ENCODE measurements at places on chromosomes 4 and X.

DNA sequence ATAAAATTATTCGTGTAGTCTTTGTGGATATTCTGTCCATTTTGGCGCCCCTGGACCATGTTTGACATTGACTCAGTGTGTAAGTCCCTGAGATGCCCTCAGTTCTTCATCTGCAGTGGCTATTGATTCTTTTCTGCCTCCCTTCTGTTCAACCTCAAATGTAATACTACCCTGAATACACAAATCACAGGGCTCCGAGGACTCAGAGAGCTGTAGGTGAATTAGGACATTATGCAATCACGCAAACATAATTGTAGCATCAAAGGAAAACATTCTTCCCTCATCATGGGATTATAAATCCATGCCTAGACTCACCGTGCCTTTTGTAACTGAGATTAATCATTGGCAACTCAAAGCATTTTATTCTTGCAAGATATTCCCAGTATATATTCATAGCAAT is 161.4 kb upstream of the PACRGL start:
- no peak for DNase-seq

- DNase-seq = no peak
Measured at GRCh38 chrX:118286066-118286762, 59.7 kb upstream of the WDR44 start.

DNA sequence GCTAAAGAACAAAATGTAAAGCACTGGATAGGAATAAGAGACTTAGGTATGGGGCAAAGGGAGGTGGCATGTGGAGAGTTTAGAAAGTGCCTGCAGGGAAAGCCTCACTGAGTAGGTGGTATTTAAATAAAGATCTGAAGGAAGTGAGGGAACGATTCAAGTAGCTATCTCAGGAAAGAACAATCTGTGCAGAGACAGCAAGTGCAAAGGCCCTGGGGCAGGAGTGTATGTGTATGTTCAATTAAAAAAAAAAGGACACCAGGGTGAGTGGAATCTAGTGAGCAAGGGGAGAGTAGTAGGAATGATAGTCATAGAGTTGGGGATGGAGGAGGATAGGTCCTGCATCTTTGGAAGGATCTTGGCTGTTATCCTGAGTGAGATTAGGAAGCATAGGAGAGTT is 779.9 kb upstream of the FTHL17 start:
- DNase-seq = no peak

GRCh38 chr4:94564252-94564651 is 112.5 kb downstream of the PDLIM5 start:
- no peak for DNase-seq

GRCh38 chr4:67234296-67234695 is 311.0 kb downstream of the CENPC start:
- DNase-seq = no peak

GRCh38 chr4:165404080-165404479 is 25.3 kb downstream of the CPE start:
- DNase-seq = no peak

- no peak for DNase-seq
Measured at GRCh38 chr4:24657768-24658617, 73.6 kb upstream of the DHX15 start.

DNA sequence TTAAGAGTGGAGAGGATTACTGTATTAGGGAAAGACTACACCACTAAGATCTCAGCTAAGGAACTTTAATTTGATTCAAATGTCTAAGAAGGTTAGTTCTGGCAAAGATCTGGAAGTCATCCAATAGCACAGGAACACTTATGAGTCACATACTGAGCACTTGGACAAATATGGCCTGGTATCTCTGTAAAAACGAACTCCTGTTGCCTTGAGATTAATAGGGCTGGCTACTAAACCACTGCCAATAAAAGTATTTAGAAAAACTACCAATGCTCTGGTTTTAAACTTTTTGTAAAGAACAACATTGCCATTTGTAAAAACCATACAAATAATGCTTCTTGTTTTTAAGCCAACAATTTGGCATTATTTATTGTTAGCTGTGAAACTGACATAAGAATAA is 70.5 kb downstream of the SEC24D start:
- DNase-seq = no peak

- DNase-seq = no peak
Measured at GRCh38 chr4:159142681-159143384, 40.0 kb downstream of the RAPGEF2 start.

- no peak for DNase-seq
Measured at GRCh38 chrX:3520458-3520857, 174.0 kb upstream of the MXRA5 start.

GRCh38 chrX:46408553-46409407 is 136.4 kb downstream of the ZNF674 start:
- peak; percentile 35 for DNase-seq

All from stimulated activated CD8-positive, alpha-beta memory T cell treated with anti-CD3 and anti-CD28 coated beads, Interleukin-7, amount 100 ng/mL, for 4 hours (primary cell).